ENCODE measurements at places on chromosomes 16 and 17.

DNA sequence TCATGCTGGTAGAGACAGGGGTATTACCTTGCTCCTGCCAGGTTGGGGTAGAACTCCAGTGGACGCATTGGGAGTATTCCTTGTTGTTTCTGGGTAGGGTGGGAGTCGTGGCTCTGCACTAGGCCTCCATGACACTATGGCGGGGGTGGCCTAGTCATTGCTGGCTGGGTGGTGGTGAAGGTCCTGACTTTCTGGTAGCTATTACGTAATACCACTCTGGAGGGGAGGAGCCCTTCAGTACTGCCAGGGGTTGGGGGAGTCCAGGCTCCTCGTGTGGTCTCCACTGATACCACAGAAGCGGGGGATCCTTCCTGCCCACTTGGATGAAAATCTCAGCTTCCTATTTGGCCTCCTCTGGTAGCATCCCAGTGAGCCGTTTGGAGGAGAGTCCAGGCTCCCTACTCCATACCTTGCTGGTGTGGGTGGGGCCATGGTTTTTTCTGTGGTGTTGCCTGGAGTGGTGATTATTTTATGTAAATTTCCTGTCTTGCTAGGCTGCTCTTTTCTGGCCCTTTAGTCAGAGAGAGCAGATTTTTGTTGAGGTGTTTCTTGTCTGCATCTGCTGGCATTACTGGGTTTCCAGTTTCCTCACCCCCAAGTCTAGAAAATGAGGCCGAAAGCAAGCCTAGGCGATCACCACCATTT lies 65.8 kb upstream of the GNG13 start:
- DNase-seq: no peak

- DNase-seq: no peak
Observed at GRCh38 chr16:22973522-22973921, 159.6 kb downstream of the HS3ST2 start.

DNA sequence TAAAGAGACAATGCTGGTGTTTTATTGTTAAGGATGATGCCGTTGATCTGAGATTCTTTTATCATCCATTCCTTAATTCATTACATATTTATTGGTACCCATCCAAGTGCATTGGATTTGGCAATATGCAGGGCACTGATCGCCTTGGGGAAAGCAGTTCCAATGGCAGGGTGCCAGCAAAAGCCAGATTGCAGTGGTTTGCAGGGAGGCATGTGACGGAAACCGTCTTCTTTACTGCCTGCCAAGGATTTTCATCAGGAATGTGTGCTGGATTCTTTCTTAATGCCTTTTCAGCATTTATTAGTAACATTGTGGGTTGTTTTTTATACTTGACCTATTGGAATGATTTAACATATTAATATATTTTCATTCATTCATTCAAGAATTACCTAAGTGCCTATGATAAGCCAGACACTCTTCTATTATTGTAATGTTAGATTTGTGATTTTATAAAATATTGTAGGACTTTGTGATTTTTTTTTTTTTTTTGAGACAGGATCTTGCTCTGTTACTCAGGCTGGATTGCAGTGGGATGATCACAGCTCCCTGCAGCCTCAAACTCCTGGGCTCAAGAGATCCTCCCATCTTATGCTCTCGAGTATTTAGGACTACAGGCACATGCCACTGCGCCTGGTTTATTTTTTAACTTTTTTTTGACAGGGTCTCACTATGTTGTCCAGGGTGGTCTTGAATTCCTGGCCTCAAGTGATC lies 93.4 kb upstream of the TNRC6A start:
- DNase-seq: no peak

- DNase-seq: no peak
Observed at GRCh38 chr16:70480127-70481105, 26.0 kb downstream of the FCSK start.

GRCh38 chr16:62665269-62665668 lies 629.0 kb upstream of the CDH8 start:
- DNase-seq: no peak

DNA sequence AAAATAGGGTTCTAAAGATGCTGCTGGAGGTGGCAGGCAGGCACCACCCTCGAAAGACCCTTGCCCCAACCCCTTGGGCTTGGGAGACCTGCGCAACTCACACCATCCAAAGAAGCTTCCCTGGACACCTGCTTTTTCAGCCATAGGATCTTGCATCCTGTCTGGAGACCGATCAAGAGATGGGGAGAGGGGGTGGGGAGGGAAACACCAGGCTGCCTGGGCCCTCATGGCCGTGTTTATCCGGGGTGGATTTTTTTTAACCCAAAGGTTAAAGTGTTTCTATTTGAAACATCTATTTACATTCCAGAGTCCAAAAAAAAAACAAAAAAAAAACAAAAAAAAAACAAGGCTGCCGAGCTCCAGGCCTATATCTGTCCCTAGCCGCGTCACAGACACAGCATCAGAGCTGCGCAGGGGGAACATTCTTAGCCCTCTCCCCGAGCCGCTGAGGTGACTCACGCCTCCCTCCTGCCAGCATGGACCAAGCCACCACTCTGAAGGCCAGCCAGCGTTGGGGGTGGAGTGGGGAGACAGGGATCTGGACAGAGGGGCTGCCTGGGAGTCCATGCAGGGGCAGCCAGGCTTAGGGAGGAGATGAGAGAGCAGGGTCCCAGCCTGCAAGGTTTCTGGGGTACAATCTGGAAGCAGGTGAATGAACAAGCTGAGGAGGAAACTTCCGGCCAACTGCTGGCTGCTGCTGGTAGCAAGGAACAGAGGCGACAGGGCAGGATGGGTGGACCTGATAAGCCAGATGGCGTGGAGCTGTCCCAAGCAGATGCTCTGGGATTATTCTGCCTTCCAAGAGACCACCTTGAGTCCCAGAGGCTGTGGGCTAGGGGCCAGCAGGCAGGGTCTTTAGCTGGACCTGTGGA lies 14.8 kb downstream of the HDAC5 start:
- DNase-seq: no peak

- no peak for DNase-seq
Observed at GRCh38 chr17:55654821-55655220, 67.8 kb downstream of the TMEM100 start.

DNA sequence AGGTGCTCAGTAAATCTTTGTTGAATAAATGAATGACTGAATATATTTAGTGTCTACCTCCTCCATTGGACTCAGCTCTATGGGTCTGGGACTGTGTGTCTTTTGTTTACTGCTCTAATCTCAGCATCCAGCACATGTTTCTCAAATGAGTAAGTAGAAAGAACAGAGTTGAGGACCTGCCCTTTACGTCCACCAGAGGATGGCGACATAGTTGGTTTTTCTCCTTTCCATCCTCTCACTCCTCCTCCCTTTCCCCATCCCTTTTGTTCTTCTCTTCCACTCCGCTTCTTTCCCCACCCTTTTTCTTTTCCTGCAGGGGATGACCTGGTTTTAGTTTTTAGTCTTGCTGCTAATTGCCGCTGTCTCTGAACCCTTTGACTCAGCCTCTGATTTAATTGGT lies 12.1 kb upstream of the CHP2 start:
- no peak for DNase-seq

DNA sequence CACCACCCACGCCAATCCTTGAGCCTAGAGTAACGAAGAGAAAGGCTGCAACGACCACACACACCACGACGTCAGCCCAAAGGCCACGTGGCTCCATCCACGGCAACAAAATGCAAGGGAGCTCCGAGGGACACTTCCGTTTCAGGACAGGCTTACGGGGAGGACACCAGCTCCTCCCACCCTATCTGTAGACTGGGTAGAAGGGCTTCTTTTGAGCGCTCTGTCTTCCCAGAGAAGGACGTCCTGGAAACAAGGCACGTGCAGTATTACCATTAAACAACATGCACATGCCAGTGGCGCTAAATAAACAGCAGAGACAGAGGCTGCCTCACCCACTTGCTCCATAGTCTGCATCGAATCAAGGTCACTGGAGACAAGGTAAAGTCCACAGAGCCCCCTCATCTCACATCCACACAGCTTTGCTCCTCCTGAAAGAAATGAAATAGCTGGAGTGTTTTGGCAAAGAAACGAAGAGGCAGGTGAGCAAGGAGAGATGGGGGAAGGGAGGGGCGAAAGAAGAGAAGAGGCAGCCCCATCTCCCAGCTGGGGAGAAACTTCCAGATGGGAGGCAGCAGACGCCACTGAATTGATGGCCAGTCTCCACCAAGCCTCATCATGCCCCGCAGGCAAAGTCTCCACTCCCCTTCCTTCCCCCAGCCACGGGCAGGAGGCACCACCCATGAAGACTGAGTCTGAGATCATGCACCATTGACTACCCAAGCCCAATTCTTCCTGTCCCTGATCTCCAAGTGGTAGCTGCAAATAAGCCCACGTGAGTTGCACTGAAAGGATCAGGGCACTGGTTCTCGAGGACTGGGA lies 24.0 kb downstream of the ZFHX3 start:
- DNase-seq: no peak

- no peak for DNase-seq
Observed at GRCh38 chr16:8751481-8752311, 45.7 kb downstream of the TMEM186 start.

DNA sequence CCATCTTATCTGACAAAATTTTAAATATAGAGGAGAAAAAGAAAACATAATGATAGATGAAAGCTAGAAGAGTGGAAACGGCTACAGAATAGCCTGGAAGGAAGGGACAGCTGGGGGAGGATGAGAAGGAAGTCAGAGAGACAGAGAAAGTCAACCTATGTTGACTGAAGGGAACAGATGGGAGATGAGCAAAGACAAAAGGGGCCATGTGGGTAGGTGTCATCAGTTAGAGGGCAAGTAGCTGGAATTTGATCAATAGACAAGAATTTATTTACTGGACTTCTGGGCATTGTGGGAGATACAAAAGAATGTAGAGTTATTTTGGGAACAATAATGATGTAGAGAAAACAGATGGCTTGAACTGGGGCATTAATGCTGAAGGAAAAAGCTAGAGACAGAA lies 194.4 kb downstream of the ANKFN1 start:
- no peak for DNase-seq

Measured in GM12892 (cell line).